Lower leg skin (tissue), 4 donors: ENCODE measurements at places on chromosomes 2 and 18. TPM values are rescaled to one million over a fixed set of nuclear protein-coding genes. Genes with fewer than 3 reads are reported as not detected.

- DNase-seq, result no peak
Measured at GRCh38 chr2:75153221-75153620, 46.1 kb downstream of the TACR1 start.

SPR gene
- total RNA-seq, result 19.9 TPM

DNA sequence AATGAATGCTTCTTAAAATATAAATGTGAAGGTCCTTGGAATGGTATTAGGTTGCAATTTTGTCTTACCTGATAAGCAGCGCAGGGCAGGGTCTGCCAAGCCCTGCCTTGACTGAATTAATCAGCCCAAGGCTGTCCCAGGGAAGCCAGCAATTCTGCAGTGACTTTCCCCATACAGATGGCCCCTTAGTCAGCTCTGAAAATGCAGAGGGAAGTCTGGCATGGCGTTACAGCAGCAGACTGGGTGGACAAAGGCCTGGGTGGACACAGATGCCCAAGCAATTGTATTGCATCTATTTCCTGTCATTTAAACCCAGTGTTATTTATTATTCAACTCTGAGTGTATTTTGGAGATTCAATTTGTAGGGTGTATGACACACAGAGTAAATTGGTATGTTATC, 56.6 kb upstream of the NOL4 start:
- no peak for DNase-seq

RAD51AP2 gene
- total RNA-seq, result 0.30 TPM

ZFP36L2 gene
- 329 TPM for total RNA-seq

DNA sequence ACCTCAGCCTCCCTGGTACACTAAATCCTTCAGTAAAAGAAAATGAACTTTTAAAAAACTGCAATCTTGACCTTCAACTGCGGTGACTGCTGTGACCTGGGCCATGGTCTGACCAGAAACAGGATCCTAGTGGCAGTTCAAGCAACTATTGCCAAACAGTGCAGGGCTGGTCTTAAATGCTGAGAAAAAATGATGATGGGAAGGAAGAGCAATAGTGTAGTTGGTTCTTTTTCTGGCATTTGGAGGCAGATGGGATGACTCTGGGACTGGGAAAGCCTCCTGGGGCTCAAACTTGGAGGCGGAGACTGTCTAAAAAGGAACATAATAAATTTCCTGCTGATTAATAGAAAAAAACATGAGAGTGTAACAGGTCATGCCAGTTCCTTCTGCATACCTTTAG, 45.4 kb downstream of the CHN1 start:
- DNase-seq, result no peak

GRCh38 chr2:173028141-173028540, 47.5 kb upstream of the MAP3K20 start:
- no peak for DNase-seq

GRCh38 chr2:104834431-104835153, 19.3 kb upstream of the POU3F3 start:
- no peak for DNase-seq

GULP1 gene
- total RNA-seq, result 18.7 TPM

DNA sequence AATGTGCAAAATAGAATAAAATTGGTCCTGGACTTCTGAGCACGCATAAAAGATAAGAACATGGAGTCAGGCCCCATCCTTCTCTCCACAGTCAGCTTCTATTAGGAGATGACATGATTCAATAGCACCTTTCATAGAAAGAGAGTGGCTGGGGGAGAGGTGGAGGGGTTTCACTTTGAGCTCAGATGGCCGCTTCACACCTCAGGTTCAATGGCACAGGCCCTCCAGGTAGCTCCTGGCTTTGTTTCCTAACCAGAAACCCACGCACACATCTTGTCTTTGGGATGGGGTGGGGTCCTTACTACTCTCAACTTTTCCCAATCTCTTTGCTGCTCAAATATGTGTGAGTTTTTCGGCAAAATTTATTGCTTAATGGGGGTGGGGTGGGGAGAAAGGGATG, 332.3 kb downstream of the CLIP4 start:
- no peak for DNase-seq

- no peak for DNase-seq
Measured at GRCh38 chr18:80252136-80252535, 4.8 kb upstream of the PARD6G start.

- peak; percentile 43 for DNase-seq
Measured at GRCh38 chr18:9825571-9826073, 60.2 kb upstream of the TXNDC2 start.

- DNase-seq, result peak; percentile 94
Measured at GRCh38 chr18:51196118-51196810, 1.2 kb downstream of the MEX3C start.

- DNase-seq, result no peak
Measured at GRCh38 chr18:57648414-57648813, 26.8 kb upstream of the NARS1 start.

- DNase-seq, result no peak
Measured at GRCh38 chr2:5315512-5315911, 376.7 kb upstream of the SOX11 start.

CCDC85A gene
- 2.7 TPM for total RNA-seq

- peak; percentile 20 for DNase-seq
Measured at GRCh38 chr2:149860276-149860921, 272.8 kb upstream of the MMADHC start.

- DNase-seq, result no peak
Measured at GRCh38 chr2:102117472-102117858, 25.1 kb upstream of the IL1R1 start.

GRCh38 chr2:232103140-232103737, 141.7 kb downstream of the DIS3L2 start:
- DNase-seq, result no peak

DNA sequence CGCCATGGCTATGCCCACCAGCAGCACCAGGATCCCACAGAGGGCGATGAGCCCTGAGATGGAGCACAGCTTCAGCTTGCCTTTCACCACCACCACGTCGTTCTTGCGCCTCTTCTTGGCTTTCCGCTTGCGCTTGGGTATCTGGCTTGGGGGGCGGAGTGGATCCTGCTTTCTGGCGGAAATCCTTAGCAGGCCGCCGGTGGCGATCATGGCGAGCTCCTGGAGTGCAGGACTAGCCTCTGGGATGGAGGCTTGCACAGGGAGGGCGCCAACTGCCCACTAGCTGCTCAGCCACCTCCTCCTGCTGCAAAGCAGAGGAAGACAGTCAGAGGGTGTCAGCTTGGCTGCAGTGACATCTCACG, 3.5 kb downstream of the TMEM200C start:
- no peak for DNase-seq

DNA sequence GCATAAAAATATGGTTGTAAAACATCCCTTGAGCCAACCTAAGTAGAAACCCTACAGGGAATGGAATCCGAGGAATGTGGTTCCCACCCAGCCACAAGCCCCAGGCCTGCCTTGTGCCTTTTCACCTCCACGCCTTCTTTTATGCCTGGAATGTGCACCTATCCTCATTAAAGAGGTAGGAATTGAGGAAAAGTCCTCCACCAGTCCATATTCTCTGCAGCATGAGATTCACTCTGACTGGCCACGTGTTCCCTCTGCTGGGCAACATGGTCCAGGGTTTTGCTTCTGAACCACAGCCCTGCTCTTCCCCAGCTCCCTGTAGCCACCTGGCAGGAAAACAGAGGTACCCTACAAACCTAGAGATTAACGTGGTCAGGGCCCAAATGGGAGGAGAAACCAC, 787.9 kb upstream of the RAB6C start:
- DNase-seq, result no peak

DNA sequence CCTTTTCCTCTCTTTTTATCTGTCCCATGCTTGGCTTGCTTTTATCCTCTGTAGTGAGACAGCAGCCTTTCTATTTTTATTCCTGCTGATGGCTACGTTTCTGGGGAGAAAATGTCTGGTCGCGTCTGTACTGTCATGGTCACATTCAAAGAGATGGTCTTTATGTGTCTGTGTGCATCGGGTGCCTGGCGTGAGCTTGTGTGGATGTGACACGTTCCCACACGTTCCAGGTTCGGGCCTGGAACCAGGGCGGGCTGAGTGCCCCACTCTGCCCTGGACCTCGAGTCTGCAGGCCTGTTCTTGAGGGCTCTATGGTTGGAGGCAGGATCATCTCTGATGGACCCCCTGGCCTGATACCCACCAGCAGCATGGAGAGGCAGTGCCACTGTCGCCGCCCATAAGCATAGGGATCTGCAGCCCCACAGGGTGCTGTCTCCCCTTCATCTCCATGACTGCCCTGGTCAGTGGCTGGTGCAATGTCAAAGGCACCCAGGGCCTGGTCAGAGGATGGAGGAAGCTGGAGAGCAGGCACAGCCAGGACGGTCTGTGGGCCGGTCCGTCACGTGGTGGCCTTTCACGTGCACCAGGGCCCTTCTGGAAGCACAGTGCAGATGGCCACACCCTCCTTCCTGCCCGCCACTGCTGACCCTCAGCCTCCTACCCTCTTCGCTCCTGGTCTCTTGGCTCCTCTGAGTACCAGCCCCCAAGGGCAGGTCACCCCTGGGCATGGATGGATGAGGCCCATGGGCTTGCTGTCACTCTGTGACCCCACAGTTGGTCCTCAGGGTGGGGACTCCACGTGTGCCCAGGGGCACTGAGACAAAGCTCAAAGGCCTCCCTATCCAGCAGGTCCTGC, 149.2 kb upstream of the TWIST2 start:
- peak; percentile 71 for DNase-seq

FER1L5 gene
- not detected for total RNA-seq

ACKR3 gene
- total RNA-seq, result 6.7 TPM

- DNase-seq, result no peak
Measured at GRCh38 chr2:96143848-96144480, 1.3 kb downstream of the DUSP2 start.

SPAG16 gene
- 26.7 TPM for total RNA-seq

GRCh38 chr18:51275712-51276476, 78.4 kb upstream of the MEX3C start:
- no peak for DNase-seq
